ENCODE measurements at places on chromosomes 2 and 18.

- no peak for DNase-seq
Observed at GRCh38 chr2:191800874-191801273, 46.0 kb downstream of the CAVIN2 start.

- DNase-seq, result no peak
Observed at GRCh38 chr18:51383116-51383515, 185.6 kb upstream of the MEX3C start.

DNA sequence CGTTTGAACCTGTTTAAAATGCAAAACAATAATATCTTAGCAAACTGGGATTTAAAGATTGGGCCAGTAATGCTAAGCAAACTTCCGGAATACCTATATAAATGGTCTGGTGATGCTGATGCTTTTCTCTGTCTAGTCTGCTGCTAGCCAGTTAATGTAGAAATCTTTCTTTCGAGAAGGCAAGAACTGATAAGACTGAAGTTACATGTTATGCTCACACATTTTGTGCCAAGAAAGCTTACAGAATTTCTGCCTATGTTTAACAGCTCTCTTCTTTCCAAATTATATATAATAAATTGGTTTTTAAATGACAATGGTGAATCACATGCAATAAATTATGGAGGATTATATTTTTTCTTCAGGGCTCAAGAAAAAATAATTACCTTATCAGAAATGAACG is 37.9 kb downstream of the GCA start:
- DNase-seq, result no peak

GRCh38 chr18:75871596-75871995 is 444.1 kb upstream of the SMIM21 start:
- DNase-seq, result no peak

DNA sequence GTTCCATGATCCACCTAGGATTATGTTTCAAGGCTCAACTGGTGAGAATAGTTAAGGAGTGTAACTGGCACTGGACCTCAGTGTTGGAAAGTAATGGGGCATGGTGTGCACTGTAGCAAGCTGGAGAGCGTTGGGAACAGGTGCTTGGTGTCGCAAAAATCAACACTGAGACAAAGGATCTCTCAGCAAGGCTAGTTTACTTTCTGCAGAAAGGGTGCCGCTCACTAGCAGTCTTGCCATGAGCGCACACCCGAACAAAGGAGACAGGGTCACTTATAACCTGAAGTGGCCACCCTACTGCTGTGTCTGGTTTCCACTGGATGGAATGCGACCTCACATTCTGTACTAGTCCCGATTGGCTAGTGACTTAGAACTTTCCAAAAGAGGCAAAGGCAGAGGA is 133.2 kb downstream of the TMEM17 start:
- no peak for DNase-seq

- no peak for DNase-seq
Observed at GRCh38 chr18:12564861-12565260, 93.0 kb downstream of the SPIRE1 start.

DNA sequence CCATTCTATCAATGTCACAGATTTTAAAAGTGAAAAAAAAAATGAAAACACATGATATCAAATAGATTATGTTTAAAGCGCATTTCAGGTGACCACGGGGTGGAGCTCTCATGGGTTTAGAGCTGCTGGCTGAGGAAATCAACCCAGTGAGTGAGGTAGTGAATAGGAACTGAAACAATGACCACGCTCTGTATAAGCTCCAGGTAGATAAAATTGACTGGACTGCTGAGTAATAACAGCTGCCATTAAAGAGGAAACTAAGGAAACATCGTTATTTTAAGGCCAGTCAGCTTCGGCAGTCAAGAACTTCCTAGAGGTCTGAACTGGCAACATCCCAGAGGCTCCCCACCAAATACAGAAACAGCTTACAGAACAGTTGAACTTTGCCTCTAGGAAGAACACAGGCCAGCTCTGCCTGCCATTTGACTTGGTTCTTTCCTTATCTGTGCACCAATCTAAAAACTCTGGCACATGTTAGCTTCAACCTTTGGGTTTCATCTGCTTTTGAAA is 185.9 kb downstream of the PDE1A start:
- DNase-seq, result peak; percentile 69

DNA sequence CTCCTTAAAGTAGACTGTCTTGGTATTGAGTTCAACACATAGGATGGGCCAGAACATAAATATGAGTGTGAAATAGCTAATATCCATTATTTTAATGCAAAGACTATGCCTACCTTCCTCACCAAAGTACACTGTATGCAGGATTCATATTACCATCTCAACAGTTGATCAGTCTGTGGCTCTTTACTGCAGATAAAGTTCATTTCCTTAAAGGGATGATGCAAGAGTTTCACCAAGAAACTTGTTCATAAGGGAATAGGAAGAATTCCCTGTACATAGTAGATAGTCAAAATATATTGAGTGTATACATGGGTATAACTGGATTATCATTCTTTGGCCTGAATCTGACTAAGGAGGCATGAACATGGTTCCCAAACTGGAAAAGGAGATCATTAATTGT is 35.0 kb downstream of the MARS2 start:
- no peak for DNase-seq
